Stimulated activated CD8-positive, alpha-beta memory T cell treated with anti-CD3 and anti-CD28 coated beads, Interleukin-7, amount 100 ng/mL, for 4 hours (primary cell): ENCODE measurements at places on chromosomes 11 and 22.

DNA sequence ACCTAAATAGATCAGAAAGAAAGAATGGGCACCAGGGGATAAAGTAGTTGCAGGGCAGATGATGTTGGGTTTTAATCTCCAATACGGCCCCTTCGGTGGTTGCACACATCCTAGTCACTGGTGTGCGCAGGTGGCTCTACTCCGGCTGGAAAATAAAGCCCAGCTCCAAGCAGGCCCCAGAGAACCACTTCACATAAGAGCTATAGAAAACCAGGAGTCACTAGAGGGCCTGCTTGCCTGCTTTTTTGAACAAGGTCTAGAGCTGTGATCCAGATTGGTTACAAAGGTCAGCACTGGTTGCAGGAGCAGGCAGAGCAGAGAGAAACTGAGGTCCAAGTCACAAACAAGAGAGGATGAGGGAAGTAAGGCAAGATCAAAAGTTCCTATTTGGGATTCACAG, 41.5 kb upstream of the MS4A8 start:
- DNase-seq: no peak

GRCh38 chr11:8765294-8765693, 82.7 kb downstream of the RPL27A start:
- no peak for DNase-seq

GRCh38 chr11:12163181-12163941, 53.0 kb downstream of the MICAL2 start:
- DNase-seq: no peak

GRCh38 chr22:49753276-49753890, 74.3 kb downstream of the BRD1 start:
- DNase-seq: no peak

GRCh38 chr22:39176143-39176713, 23.7 kb upstream of the CBX7 start:
- DNase-seq: no peak

DNA sequence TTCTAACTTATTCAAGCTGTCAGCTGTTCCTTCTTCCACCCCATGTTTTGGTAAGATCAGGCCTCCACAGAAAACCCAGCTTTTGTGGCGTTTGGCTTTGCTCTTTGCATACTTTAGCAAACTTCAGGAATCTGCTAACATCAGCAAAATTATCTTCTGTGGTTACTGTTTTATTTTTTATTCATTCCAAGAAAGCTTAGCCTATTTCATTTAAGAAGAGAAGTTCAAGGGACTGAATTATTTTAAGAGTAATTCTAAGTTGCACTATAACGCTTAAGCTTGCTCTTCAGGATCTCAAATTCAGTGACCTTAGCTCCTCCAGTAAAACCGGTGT, 1.1 kb downstream of the JHY start:
- no peak for DNase-seq
